ENCODE measurements at places on chromosomes 5 and 9.
A peak's percentile ranks its signal among the peaks of the same experiment; 100 is the strongest.

DNA sequence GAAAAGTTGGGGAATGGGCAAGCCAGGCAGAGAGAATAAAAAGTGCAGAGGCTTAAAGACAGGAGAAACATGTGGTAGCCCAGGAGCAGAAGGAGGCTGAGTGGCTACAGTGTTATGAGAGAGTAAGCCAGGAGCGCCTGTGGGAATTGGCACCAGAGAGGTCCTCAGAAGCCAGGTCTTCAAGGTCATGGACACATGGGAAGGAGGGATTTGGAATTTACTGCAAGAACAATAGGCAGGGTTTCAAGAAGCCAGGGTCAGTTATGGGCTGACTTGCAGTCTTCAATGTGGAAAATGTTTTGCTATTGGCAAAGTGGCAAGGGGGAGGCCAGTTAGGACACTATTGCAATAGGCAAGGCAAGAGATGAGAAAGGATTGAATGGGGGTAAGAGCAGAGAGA is 29.3 kb downstream of the ERAP1 start:
- no peaks in the 10 kb centered on the region for H3K4me1 ChIP-seq
- H3K4me3 ChIP-seq, result no peak overlapping the region
- no peaks in the 10 kb centered on the region for H3K27me3 ChIP-seq
- DNase-seq, result no peak
- no peak overlapping the region for H3K27ac ChIP-seq

- H3K27me3 ChIP-seq, result no peaks in the 10 kb centered on the region
- no peak overlapping the region for H3K27ac ChIP-seq
- no peaks in the 10 kb centered on the region for H3K36me3 ChIP-seq
- no peak overlapping the region for H3K4me3 ChIP-seq
Observed at GRCh38 chr5:89450149-89450538, 567.2 kb upstream of the MEF2C start.

- DNase-seq, result no peak
- H3K27me3 ChIP-seq, result no peaks in the 10 kb centered on the region
- H3K36me3 ChIP-seq, result no peaks in the 10 kb centered on the region
- H3K4me1 ChIP-seq, result no peaks in the 10 kb centered on the region
Observed at GRCh38 chr5:157233515-157233914, 32.4 kb upstream of the CYFIP2 start.

DNA sequence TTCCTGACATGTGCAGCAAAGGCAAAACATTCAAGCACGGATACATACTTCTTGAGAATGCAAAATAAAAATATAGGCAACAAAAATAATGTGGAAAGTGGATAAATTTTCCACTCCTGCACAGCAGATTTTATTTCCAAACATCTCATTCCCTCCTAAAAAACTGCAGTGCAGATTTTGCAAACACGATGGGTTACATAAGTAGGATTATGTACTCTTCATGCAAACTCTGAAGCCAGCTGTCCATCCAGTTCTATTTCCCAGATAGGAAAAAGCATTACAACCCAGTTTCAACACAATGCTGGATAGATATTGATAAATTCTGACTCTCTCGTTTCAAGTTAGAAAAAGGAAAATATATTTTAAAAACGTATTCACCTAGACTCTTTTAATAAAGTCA is 52.7 kb upstream of the CCNG1 start:
- H3K4me1 ChIP-seq, result peaks cover 3% of the 10 kb centered on the region
- H3K36me3 ChIP-seq, result no peaks in the 10 kb centered on the region
- H3K4me3 ChIP-seq, result no peak overlapping the region
- DNase-seq, result no peak

GRCh38 chr9:84079994-84080393 is 99.4 kb downstream of the RMI1 start:
- H3K27me3 ChIP-seq, result no peaks in the 10 kb centered on the region
- DNase-seq, result no peak
- H3K4me1 ChIP-seq, result no peaks in the 10 kb centered on the region
- H3K27ac ChIP-seq, result no peak overlapping the region
- no peak overlapping the region for H3K4me3 ChIP-seq

DNA sequence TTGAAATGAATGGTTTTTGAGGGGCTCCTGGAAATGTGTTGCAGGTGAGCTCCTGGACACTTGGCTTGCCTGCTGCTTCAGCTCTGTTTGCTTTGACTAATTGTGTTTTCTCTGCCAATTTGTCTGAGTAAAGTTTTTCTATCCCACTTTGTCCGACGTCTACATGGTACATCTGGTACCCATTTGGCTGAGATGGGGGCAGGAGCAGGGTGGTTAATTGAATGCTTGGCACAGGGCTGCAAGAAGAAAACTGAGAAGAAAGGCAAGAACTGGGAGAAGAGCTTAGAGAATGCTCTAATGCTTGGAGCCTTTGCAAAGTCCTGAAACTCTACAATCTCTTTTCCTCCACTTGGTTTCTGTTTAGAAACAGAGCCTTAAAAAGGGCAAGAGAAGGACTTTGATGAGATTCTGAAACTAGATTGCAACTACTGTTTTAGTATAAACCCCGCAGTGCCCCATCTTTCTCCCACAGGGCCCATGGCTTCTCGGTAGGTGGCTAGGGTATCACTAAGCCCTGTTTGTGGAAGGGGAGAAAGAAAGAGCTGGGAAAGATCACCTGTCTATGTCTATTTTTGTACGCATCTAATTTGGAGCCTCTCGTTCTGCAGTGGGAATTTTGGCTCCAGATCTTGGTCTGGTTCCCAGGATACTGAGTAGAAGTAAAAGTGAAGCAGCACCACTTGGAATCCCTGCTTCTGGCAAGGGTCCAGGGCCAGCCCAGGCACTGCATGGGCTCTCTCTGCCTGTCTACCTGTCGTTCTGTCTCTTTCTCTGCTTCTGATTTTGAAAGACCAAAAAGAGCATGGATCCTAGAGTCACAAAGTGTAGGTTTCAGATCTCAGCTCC is 214.4 kb downstream of the SEMA6A start:
- peaks cover 25% of the 10 kb centered on the region for H3K4me1 ChIP-seq
- H3K27me3 ChIP-seq, result no peaks in the 10 kb centered on the region
- H3K27ac ChIP-seq, result no peak overlapping the region
- H3K36me3 ChIP-seq, result no peaks in the 10 kb centered on the region

DNA sequence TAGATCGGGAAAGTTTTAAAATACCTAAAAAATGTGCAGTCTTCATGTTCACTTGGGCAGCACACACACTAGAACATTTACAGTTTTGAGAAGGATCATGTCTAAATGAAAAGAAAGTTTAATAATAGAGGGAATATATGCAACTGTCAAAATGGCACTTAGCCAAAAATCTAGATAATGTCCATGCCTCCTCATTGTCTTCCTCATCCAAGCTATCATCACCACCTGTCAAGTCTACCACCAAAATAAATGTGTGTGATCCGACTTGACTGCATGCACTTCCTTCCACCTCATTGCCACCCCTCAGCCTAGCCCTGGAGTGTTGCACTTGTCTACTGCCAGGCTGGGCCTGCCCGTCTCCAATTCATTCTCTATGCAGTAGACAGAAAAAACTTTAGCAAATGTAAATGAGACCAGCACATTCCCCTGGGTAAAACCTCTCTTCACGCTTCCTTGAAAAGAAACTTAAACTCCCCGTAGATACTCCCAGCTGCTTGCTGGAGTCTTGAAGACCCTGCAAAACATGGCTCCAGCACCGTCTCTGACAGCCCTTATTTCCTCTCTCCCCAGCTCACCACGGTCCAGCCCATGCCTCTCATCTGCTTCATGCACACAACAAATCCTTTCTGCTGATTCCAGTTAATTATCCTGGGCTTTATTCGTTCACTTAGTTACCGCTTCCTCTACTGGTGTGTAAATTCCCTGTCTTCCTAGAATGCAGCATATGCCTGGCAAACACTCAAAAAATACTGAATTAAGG is 66.9 kb downstream of the FANCC start:
- no peak for DNase-seq
- peaks cover 4% of the 10 kb centered on the region for H3K36me3 ChIP-seq
- no peak overlapping the region for H3K27ac ChIP-seq
- H3K4me3 ChIP-seq, result no peak overlapping the region
- no peaks in the 10 kb centered on the region for H3K27me3 ChIP-seq
- no peaks in the 10 kb centered on the region for H3K4me1 ChIP-seq

GRCh38 chr5:136337788-136338187 is 27.6 kb downstream of the TRPC7 start:
- H3K27ac ChIP-seq, result no peak overlapping the region
- H3K27me3 ChIP-seq, result no peaks in the 10 kb centered on the region
- no peak for DNase-seq
- no peaks in the 10 kb centered on the region for H3K4me1 ChIP-seq

GRCh38 chr5:93422652-93423280 is 158.3 kb downstream of the NR2F1-AS1 start:
- H3K27ac ChIP-seq, result no peak overlapping the region
- H3K27me3 ChIP-seq, result no peaks in the 10 kb centered on the region
- no peak for DNase-seq
- no peaks in the 10 kb centered on the region for H3K4me1 ChIP-seq
- no peaks in the 10 kb centered on the region for H3K36me3 ChIP-seq
- H3K4me3 ChIP-seq, result no peak overlapping the region

DNA sequence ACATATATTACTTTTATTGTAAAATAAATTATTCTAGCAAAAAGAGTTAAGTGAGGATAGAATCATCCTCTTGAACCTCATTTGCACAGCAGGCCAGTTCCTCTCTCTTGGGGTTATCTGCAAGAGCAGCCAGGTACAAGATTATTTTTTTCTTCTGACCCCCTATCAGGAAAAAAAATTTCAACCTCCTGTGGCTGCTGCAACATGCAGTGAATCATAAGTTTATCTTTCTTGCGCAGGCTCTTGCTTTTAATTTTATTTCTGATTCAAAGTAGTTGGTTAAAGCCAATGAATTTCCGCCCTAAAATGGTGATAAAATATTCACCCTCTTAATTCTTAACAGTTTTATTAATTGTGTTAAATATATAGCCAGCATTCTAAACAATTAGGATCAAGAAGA is 69.7 kb upstream of the PPP3R2 start:
- H3K27me3 ChIP-seq, result no peaks in the 10 kb centered on the region
- no peak for DNase-seq
- H3K4me1 ChIP-seq, result no peaks in the 10 kb centered on the region
- no peak overlapping the region for H3K27ac ChIP-seq
- H3K36me3 ChIP-seq, result no peaks in the 10 kb centered on the region

GRCh38 chr9:137462986-137463930 is 4.1 kb upstream of the NSMF start:
- no peaks in the 10 kb centered on the region for H3K36me3 ChIP-seq
- H3K4me1 ChIP-seq, result peaks cover 25% of the 10 kb centered on the region
- no peak overlapping the region for H3K4me3 ChIP-seq

GRCh38 chr9:128420060-128420650 is 502 bp upstream of the CERCAM start:
- DNase-seq, result peak; percentile 46
- H3K27me3 ChIP-seq, result peaks cover 27% of the 10 kb centered on the region
- H3K4me1 ChIP-seq, result peaks cover 30% of the 10 kb centered on the region

- no peak for DNase-seq
- no peaks in the 10 kb centered on the region for H3K27me3 ChIP-seq
- no peak overlapping the region for H3K4me3 ChIP-seq
Observed at GRCh38 chr9:76649894-76650293, 114.3 kb upstream of the PCA3 start.

- no peak overlapping the region for H3K27ac ChIP-seq
- H3K27me3 ChIP-seq, result no peaks in the 10 kb centered on the region
- H3K4me3 ChIP-seq, result no peak overlapping the region
- H3K36me3 ChIP-seq, result no peaks in the 10 kb centered on the region
Observed at GRCh38 chr9:97373331-97373730, 38.6 kb upstream of the TDRD7 start.

GRCh38 chr5:115274584-115274983 is 11.9 kb upstream of the PGGT1B start:
- peaks cover 49% of the 10 kb centered on the region for H3K4me1 ChIP-seq
- DNase-seq, result peak; percentile 43
- H3K27me3 ChIP-seq, result no peaks in the 10 kb centered on the region
- H3K4me3 ChIP-seq, result no peak overlapping the region

- H3K27ac ChIP-seq, result no peak overlapping the region
- H3K4me3 ChIP-seq, result no peak overlapping the region
- no peaks in the 10 kb centered on the region for H3K4me1 ChIP-seq
- H3K27me3 ChIP-seq, result no peaks in the 10 kb centered on the region
- H3K36me3 ChIP-seq, result no peaks in the 10 kb centered on the region
Observed at GRCh38 chr9:79143211-79143610, 428.6 kb upstream of the TLE4 start.

DNA sequence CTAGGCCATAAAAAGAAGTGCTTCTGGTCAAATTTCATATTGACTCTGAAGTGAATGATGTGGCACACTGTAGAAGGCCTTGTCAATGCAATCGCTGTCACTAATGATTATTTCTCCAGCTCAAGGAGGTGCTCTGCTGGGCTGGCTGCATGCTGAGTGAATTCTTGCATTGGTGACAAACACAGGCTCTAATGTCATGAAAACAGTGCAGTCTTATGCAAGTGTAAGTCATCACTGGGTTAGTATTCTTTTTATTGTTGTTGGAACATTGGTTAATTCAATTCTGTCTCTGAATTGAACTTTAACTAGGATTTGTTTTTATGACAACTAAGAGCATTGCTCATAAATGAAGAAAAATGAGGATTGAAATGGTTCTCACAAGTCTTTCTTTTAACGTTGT is 57.3 kb upstream of the CD180 start:
- DNase-seq, result no peak
- no peak overlapping the region for H3K4me3 ChIP-seq
- no peaks in the 10 kb centered on the region for H3K4me1 ChIP-seq
- H3K27me3 ChIP-seq, result no peaks in the 10 kb centered on the region
- no peak overlapping the region for H3K27ac ChIP-seq

DNA sequence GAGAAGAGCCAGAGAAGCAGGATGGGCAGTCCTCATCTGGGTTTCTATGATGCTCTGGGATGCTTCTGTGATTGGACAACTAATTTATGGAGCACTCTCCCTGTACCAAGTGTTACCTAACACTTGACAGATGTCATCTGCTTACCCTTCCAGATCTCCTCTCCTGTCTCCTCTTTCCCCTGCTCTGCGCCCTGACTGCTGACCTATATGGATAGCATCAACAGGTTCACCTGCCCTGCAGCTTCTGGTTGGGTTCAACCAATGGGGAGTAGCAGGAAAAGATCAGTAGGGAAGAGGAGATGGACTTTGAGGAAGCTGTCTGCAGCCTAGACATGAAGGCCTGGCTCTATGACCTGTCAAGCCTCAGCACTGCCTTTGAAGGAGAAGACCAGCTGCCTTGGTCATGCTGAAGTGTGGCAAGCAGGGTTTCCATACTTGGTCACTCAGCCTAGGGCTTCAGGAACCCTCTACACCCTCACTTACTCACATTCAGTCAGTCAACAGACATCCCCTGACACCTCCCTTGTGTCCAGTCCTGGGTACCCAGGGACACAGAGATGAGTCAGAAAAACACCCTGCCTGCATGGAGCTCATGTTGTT is 11.3 kb upstream of the P4HA2 start:
- H3K4me3 ChIP-seq, result no peak overlapping the region
- no peaks in the 10 kb centered on the region for H3K4me1 ChIP-seq
- no peak overlapping the region for H3K27ac ChIP-seq
- no peak for DNase-seq
